Activated CD4-positive, alpha-beta T cell treated with anti-CD3 and anti-CD28 coated beads for 48 hours (primary cell): ENCODE measurements at places on chromosomes 3 and 15.

- DNase-seq: no peak
Observed at GRCh38 chr15:48796930-48797329, 13.9 kb downstream of the CEP152 start.

- no peak for DNase-seq
Observed at GRCh38 chr3:13109516-13109915, 36.3 kb upstream of the IQSEC1 start.

- DNase-seq: no peak
Observed at GRCh38 chr3:4898454-4899313, 80.6 kb upstream of the BHLHE40 start.

DNA sequence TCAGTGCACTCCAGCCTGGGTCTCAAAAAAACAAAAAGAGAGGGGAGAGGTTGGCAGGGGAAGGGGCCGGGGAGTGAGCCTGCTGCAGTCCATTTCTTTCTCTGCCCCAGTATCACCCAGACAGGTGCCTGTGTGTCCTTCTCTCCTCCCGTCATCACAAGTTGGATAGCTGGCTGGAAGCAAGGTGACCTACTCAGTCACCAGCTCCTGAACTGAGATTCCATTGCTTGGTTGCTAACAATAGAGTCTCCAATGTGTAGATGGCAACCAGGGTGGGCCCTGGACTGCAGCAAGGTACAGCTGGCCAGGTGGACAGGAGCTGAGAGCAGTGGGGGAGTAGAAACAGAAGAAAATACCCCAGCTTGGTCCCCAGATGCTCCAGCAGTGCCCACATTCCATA, 4.6 kb downstream of the LRRC2 start:
- DNase-seq: no peak

- no peak for DNase-seq
Observed at GRCh38 chr15:70770863-70771262, 7.5 kb upstream of the UACA start.

DNA sequence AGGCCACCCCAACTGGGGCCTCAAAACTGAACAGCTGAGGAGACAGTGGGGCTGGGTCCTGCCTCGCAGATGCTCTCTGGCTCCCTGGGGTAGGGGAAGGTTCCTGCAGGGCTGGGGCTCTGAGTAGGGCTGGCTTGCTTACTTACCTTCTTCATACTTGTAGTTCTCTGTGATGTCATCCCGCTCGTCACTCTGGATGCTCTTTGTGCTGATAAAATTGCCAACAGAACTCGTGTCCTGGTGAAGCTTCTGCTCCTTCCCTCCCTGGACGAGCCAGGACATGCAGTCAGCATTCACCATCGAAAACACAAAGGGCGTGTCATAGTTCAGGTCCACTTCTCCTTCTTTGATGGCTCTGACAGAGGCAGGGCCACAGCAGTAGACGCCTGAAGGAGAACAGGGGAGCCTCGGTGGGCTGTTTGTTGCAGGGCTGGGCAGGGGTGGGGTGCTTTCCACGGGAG, 17.9 kb upstream of the EPB42 start:
- no peak for DNase-seq

DNA sequence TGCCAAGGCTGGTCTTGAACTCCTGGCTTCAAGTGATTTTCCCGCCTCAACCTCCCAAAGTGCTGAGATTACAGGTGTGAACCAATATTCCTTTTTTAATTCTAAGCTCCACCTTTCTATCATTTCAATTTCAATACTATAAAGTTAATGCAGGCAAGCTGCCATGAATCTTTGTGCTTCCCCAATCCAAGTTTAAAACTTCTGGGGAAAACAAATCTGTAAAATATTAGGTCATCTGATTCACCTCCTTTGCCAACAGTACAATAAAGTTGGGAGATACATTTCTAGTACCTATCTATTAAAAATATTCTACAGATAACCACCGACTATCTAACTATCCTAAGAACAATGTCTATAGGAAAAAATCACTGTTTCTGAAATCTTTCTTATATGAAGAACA, 102.1 kb downstream of the ATP8B4 start:
- DNase-seq: no peak

- DNase-seq: no peak
Observed at GRCh38 chr3:171748064-171748924, 62.0 kb downstream of the PLD1 start.

DNA sequence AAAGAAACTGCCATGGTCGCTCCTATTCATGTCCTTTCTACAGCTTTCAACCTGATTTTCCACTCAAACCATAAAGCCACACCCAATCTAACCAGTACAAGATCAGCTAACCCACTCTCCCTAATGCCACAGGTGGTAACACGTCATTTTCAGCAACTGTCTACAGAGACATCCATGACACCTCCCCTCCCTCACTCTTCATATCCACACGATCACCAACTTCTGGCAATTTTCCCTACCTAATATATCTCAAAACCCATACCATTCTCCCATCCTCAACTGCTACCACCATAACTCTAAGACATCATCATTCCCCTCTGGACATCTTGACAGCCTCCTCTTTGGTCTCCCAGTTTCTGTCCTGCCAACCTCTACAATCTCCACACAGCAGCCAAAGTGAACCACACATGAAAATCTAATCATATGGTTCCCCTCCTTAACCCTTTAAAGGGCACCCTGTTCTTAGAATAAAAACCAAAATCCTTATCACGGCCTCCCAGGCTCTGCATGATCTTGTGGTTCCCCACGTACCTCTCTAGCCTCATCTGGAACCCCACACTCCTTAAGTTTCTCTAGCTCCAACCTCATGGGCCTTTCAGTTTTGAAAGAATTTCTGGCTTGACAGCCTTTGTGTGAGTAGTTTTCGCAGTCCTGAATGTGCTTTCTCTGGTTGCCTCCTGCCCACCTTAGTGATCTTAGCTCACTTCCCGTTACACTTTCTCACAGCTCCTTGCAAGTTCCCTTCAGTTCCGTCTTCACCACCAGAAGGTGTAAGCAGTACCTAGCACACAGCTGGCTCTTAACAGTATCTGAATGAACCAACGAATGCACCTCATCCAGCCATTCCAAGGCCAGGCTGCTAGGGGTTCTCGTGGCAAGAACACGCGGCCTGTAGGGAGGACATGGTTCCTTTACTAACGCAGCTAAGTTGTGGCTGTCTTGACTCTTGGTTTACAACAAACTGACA, 33.4 kb downstream of the SPINK8 start:
- peak; percentile 43 for DNase-seq
